ENCODE measurements at places on chromosomes 12 and 14.

GRCh38 chr14:96626121-96626768 lies 124.1 kb downstream of the PAPOLA start:
- no peak for DNase-seq

DNA sequence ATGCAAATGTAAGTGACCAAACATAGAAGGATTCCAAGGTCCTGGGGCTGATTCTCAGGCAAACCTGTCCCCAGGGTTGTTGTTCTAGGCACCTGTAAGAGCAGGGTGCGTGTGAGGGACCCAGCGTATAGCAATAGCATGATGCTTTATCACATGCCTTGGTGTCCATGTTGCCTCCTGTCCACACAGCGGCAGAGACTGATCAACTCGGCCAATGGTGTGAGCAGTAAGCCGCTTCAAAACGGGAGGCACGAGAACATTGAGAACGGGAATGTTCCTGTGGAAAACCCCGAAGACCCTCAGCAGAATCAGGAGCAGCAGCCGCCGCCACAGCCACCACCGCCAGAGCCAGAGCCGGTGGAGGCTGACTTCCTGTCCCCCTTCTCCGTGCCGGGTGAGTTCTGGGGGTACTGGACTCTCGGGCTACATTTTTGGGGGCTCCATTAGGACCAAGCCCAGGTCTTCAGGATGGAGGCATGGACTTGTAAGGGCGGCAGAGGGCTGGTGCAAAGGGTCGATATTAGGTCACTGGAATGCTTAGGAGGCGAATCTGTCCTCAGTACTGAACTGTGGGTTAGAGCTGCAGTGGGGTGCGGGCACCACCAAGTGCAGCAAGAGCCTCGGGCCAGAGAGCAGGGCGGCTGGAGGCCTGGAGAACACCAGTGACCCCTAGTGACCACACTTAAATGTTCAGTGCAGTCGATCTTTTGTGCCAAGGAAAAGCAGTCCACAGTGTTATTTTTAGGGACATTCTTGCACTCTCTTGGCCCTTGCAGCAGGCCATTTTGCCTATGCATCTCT lies 57.2 kb upstream of the RIN3 start:
- no peak for DNase-seq

GRCh38 chr12:112182499-112182898 lies 57.1 kb downstream of the TRAFD1 start:
- no peak for DNase-seq

- DNase-seq, result no peak
Observed at GRCh38 chr12:68310370-68310769, 21.8 kb downstream of the MDM1 start.

DNA sequence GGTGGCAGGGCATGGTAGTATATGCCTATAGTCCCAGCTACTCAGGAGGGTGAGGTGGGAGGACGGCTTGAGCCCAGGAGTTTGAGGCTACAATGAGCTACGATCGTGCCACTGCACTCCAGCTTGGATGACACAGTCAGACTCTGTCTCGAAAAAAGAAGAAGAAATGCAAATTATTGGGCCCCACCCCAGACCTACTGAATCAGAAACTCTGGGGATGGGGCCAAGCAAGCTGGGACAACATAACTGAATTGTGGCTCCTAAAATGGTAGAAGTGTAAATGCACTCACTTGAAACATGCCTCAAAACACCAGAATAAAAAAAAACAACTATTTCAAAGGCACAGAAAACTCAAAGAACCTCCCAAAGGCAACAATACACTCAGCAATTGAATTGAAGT lies 37.0 kb downstream of the CIT start:
- no peak for DNase-seq

DNA sequence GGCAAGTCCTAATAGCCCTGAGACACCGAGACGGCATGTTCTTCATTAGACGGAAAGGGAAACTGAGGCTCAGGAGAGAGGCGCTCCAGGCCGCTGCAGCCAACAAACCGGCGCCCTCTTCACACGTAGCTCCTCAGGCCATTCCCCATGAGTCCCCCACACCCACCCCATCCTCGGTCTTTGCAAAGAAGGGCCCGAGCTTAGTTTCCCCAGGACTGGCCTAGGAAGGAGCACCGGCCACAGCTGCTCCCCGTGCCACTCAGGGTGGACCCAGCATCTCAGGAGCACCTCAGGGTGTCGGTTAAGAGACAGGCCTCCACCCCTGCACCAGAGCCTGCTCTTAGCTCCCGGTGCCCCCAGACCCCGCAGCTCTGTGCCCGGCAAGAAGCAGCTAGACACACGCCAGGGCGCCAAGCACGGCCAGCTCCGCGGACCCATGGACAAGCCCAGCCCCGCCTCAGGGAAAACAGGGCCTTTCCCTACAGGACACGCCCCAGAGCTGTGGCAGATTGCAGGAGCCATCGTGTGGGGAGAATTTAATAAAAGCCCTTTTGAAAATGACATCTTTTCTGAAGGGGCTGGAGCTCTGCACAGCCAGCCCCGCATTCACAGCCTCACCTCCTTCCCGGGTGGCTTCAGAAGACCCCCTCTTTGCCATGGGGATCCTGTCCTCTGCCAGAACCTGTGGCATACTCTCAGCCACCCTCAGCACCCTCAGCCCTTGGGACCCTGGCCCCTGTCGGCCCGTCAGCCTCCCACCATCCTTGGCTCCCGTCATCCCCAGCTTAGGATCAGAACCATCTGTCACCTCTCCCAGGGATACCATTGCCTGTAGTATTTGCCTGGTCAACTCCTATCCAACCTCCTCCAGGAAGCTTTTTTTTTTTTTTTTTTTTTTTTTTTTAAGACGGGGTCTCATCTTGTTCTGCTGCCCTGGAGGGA lies 59.7 kb downstream of the LGMN start:
- DNase-seq, result no peak

GRCh38 chr12:70842136-70842535 lies 78.4 kb downstream of the PTPRR start:
- no peak for DNase-seq

DNA sequence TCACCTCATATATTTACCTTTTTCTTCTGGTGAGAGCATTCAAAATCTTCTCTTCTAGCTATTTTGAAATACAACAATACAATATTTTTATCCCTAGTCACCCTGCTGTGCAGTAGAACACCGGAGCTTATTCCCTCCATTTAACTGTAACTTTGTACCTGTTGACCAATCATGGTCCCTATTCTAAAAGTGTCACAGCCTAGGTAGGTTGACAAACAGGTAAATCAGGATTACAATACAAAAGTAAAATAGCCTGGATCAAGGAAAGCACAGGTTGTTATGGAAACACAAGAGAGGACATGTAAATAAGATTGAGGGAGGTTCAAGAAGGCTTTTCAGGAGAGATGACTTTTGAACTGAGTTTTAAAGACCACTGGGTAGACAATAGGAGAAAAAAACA lies 670.9 kb downstream of the DIO2 start:
- no peak for DNase-seq

All from central memory CD8-positive, alpha-beta T cell (primary cell).